AG10803 (cell line): ENCODE measurements at places on chromosomes 3 and 15.

DNA sequence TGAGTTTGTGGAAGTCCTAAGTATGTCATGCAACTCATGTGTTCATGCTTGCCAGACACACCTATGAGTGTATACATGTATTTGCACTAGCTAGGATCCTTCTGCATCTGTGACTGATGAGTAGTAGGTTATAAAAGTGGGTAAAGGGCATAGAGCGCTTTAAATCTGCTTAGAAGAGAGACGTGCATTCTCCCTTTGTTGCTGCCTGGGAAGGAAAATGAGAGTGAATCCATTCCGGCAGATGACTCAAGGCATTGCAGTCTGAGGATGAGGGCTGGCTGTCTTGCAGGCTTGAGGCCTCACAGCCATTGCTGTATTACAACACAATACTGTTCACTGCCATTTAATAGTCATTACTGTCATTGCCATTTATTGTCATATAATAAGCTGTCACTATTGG, 120.8 kb upstream of the UMPS start:
- DNase-seq: no peak

- DNase-seq: no peak
These were observed 183.5 kb downstream of the TJP1 start for GRCh38 chr15:29638781-29639180.

GRCh38 chr3:153268564-153269279, 106.7 kb downstream of the RAP2B start:
- no peak for DNase-seq

DNA sequence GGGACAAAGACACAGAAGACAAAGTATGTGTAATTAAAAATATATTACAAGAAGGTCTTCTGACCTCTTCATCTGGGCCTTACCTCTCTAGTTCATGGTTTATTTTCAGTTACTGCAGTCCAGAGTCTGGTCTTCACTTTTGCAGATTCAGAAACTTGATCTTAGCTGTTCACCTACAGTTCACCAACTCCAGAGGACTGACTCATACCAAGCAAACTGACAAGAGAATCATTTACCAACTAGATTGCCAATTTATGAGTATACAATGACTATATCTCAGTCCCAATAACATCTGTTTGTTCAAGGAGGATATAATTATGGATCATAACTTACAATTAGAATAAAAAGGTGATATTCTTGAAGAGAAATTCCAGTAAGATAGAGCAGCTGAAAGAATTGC, 9.0 kb downstream of the P2RY1 start:
- DNase-seq: no peak

DNA sequence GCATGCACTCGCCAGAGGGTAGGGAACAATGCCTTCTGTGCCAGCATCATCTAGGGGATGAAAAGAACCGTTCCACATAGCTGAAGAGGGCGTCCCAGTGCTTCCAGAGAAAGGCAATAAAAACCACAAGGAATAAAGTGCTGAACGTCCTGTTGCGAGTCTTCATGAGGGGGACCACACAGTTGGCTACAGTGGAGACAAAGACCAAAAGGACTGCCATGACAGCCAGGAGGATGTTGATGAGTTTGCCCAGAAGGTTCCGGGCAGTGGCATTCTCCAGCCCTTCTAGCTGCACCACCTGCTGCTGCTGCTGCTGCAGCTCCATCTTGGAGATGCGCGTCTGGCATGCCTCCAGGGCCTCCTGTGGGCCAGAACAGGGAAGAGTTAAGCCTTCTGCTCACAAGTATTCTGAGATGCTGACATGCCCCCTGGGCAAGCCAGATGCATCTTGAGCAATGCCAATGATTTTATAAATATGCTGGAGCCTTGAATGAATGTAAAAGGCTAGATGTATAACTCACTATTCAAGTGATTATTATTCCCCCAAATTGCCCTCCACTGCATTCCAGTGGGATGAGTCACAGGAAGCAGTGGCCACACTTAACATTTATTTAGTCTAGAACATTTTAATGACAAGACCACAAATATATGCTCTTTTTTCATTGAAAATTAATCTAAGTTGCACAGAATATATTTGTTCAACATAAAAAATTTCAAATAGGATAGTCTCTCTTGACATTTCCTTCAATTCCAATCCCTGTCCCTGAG, 45.1 kb upstream of the PLXND1 start:
- peak; percentile 88 for DNase-seq

DNA sequence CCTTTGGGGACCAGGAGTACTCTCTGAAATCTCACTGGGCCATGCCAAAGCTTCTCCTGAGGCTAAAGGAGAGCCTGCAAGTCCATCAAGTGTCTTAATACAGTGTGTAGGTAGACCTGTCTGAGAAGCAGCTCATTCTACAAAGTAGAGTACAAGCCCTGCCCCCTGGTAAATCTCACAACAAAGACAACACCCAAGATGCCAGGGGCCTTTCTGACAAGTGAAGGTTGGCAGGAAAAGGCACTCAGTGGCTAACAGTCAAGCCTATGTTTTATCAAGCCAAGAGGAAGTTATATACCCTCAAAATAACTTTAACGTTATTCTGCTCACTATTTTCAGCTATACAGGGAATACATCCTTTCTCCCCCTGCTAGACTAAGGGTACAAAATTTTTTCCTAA, 58.3 kb downstream of the NMNAT3 start:
- no peak for DNase-seq

- peak; percentile 80 for DNase-seq
These were observed 45.2 kb upstream of the FILIP1L start for GRCh38 chr3:100159331-100160153.

- DNase-seq: no peak
These were observed 11.0 kb downstream of the CHRNA7 start for GRCh38 chr15:32041294-32041693.

GRCh38 chr15:47861111-47861903, 144.0 kb downstream of the SEMA6D start:
- DNase-seq: no peak

DNA sequence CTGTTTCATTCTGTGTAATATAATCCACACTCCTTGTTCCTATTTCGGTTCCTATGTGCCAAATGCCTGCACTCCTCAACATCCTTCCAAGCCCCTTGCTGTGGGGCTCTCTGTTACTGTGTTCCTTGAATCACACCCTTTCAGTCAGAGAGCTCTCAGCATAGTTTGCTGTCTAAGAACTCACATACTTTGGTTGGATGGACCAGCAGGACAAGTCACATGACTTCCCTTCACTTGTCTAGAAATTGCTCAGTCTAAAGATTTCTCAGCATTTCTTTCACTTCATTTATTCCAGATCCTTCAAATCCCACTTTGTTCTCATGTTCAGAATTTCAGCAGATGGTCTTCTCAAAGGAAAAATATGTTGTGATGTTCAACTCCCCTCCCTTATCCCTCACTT, 203.5 kb upstream of the PFN2 start:
- no peak for DNase-seq

DNA sequence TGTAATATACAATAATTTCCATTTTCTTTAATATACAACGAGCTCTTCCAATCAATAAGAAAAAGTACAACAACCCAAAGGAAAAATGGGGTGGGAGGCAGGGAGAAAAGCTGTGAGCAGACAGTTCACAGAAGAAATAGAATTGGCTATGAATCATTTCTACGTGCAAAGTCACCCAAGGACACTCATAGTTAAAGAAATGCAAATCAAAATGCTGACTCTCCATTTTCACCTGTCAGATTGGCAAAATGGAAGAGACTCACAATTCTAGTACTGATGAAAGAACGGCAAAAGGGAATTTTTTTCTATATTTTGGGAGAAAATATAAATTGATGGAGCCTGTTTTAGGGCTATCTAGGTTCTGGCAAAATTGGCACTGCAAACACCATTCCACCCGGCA, 116.3 kb upstream of the MEF2A start:
- DNase-seq: no peak

DNA sequence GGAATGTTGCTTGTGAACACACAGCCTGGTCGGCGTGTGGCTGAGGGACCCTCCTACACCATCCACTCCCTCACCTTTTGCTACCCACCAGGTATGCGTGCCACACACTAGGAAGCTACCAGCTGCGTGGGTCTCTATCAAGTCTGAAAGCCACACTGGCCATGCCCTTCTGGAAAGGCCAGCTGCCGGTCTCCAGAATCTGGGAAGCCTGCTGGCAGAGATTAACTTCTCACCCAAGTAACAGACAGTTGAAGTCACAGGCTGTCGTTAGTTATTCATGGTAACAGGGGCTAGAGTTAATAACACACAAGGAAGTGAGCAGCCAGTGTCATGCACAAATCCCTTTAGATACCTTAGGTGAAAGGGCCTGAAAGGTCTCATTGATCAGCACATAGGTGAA, 48.1 kb downstream of the SUSD5 start:
- DNase-seq: no peak

DNA sequence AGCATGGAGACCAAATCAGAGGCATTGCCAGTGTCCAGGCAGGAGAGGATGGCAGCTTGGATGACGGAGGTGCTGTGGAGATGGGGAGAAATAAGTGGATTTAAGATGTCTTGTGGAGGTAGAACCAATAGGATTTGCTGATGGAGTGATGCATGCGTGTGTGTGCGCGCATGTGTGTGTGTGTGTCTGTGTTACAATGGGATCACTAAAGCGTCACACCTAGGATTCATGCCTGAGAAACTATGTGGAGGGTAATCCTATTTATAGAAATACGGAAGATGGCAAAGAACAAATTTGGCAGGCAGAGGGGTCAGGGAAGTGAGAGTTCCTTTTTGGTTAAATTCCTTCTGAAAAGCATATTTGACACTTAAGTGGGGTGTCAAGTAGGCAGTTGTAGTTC, 64.8 kb upstream of the ARL8B start:
- DNase-seq: no peak

DNA sequence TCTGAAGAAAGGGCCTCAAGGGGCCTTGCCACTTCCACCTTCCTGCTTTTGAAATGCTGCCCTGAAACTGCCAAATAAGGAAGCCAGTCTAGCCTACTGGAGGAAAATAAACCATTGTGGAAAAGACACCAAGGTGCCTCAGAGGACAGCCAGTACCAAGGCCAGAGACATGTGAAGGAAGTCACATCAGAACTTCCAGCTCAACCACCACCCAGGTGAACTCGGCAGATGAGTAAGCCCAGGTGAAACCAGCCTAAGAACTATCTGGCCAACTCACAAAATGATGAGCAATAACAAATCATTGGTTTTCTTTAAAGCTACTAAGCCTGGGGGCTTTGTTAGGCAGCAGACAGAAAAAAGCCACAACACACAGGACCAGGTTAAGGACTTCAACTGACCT, 103.0 kb downstream of the MAGI1 start:
- no peak for DNase-seq

- no peak for DNase-seq
These were observed 1.4 kb upstream of the ATP13A3 start for GRCh38 chr3:194488055-194488742.

DNA sequence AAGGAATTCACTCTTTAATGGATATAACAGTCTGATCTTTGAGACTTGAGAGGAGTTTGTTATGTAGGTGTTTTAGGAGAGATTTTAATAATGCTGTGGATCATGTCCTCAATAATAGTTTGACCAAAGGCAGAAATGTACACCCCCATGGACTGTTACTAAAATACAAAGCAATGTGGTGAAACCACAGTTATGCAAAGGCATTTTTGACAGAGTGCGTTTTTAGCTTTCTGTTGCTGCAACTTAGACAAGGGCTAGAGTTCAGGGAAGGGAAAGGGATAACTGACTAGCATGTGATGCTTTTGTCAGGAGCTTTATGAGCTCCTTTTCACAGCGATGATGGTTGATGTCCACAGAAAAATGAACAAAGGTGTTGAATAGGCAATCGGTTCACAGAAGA, 3.6 kb upstream of the STARD5 start:
- peak; percentile 87 for DNase-seq

GRCh38 chr3:133927540-133928066, 31.9 kb upstream of the RAB6B start:
- peak; percentile 16 for DNase-seq

DNA sequence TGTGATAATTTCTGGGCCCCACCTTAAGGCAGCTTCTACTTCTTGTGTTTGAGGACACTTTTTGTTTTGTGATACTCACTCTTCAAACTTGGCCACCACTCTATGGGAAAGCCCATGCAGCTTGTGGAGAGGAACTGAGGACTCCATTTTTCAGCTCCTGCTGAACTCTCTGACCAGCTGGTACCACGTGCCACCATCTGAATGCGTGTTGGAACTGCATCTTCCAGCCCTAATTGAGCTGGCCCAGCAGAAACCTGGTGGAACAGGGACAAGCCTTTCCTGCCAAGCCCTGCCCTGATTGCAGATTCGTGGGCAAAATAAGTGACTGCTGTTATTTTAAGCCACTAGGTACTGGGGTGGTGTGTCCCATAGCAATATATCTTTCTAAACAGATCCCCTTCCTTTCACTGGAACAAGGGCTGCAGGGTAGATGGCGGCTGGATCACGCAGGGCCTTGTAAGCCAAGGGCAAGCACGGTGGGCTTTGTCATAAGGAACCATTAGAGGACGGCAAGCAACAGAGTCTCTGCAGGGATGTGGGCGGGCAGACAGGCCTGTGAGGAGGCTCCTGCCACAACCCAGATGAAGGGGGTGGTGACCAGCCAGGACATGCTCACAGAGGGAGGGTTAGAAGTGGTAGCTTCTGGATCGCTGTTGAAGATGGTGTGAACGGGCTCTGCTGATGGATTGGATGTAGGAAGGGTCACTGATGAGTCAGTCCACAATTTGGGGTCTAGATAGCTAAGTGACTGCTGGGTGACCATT, 9.5 kb downstream of the H1-8 start:
- no peak for DNase-seq

GRCh38 chr3:113441051-113441770, at the start of gene CFAP44:
Gene CFAP44 (minus strand): TSS chr3:113441493. CDS start chr3:113433664, 7,829 bp downstream.
- DNase-seq: peak; percentile 8

DNA sequence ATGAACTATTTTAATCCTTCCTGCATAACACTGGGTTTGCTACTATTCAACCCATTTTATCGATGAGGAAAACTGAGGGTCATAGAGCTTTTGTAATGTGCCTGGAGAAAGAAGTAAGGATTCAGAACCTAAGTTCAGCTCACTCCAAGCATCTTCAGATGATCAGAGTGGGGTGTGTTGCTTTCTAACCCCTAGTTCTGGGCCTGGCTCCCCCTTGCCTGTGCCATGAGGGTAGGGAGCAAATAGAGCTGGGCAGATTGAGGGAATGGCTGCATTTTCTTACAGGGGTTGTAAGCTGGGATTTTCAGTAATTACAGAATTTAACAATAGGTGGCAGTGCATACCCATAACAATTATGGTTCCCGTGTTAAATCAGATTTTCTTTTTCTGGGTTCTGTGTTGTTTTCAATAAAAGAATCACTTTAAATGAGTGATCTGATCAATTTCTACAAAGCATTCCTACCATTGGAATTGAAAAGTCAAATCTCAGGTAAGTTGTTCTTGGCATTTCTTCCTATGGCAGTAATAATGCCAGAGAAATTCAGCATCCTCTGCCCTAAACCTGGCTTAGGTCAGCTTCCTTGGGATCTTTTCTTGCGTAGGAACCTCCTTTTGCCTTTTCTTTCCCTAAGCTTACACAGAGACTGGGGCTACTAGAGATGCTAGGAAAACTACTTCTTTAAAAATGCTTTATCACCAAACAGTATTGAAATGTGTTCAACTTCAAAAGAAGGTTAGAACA, 103.8 kb upstream of the IL12A start:
- peak; percentile 60 for DNase-seq

- peak; percentile 44 for DNase-seq
These were observed 17.3 kb upstream of the LRRK1 start for GRCh38 chr15:100901702-100902435.
